Stomach (tissue), 19 donors: ENCODE measurements at places on chromosomes 5 and 9. TPM values are rescaled to one million over a fixed set of nuclear protein-coding genes. Genes with fewer than 3 reads are reported as not detected.

DNA sequence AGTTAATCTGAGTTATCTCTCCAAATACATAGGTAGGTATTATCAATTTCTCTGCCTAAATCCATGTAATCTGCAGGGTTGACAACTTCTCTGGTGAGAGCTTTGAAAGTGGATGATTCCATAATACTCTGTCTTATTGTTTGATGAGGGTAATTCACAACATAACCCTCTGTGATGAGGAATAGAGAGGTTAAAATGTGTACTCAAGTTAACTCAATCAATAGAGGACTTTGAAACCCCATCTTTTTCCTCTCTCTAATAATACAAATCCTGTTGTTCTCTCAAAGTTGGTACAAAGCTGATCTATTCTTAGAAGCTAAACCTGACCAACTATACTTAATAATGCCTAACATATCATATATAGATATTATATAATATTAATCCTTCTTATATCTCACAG is 100.1 kb downstream of the PLPPR1 start:
- no peaks in the 10 kb centered on the region for H3K4me1 ChIP-seq
- H3K4me3 ChIP-seq: no peak overlapping the region
- no peaks in the 10 kb centered on the region for H3K36me3 ChIP-seq
- H3K27me3 ChIP-seq: no peaks in the 10 kb centered on the region

DNA sequence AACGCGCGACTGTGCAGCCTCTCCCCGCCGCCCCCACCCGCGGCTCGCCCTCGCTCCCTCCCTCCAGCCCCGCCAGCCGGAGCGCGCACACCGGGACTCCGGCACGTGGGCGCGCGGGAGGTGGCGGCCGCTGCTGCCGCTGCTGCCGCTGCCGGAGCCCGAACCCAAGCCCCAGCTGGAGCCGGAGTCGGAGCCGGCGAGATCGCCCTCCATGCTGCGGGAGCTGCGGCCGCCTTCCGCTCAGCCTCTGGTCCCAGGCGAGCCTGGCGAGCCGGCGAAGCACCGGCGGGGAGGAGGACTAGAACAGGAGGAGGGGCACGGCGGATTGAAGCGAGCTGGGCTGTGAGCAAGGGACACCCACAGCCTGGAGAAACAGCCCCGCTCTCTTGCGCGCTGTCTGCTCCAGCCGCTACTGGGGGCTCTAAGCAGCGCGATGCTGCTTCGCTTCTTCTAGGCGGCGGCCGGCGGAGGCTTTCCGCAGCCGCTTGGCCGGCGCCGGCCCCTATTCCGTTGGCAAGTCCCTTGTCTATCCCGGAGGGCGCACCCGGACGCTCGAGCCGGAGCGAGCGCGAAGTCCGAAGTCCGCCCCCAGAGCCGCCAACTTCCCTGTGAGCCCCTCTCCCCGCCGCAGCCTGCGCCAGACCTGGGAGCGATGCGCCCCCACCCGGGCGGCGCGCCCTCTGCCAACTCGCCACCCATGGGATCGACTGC is 598.7 kb upstream of the SGCD start:
- H3K27ac ChIP-seq: no peak overlapping the region
- peaks cover 30% of the 10 kb centered on the region for H3K4me1 ChIP-seq
- H3K27me3 ChIP-seq: peaks cover 86% of the 10 kb centered on the region
- peak; percentile 89 for DNase-seq

The SMIM3 gene
- 9.9 TPM for total RNA-seq

The SPINK6 gene
- total RNA-seq: not detected

GRCh38 chr9:34510497-34511468 is 12.0 kb downstream of the ENHO start:
- H3K27me3 ChIP-seq: no peaks in the 10 kb centered on the region
- no peak for DNase-seq
- H3K36me3 ChIP-seq: no peaks in the 10 kb centered on the region

GRCh38 chr5:135631391-135631790 is 52.6 kb upstream of the CXCL14 start:
- no peak overlapping the region for H3K27ac ChIP-seq
- DNase-seq: no peak
- H3K4me1 ChIP-seq: no peaks in the 10 kb centered on the region
- no peaks in the 10 kb centered on the region for H3K36me3 ChIP-seq
- no peak overlapping the region for H3K4me3 ChIP-seq

The DMGDH gene
- 5.3 TPM for total RNA-seq

DNA sequence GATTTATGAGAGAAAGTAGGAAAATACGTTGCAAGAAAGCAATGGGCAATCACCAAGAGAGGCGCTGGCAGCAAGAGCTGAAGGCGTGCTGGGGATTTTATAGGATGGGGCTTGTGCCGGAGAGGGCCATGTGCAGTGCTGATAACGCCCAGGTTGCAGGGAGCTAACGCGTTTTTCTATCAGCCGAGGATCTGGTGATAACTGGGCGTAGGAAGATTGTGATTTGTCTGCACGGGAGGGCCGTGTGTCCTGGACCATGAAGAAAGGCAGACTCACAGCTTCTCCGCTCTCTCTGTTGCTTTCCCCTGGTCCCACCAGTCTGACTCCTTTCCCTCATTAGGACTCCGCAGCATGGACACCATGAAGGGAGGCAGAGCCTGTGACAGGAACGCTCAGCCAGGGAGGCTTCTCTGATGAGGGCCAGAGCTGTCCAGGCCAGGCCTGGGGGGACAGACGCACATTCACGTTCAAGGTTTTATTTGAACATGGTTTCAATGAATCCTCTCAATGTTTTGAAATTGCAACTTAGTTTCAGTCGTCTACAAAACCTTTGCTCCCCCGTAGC is 11.9 kb upstream of the CACNA1B start:
- no peaks in the 10 kb centered on the region for H3K27me3 ChIP-seq
- H3K36me3 ChIP-seq: no peaks in the 10 kb centered on the region
- no peaks in the 10 kb centered on the region for H3K4me1 ChIP-seq
- no peak overlapping the region for H3K4me3 ChIP-seq

- no peaks in the 10 kb centered on the region for H3K27me3 ChIP-seq
- DNase-seq: no peak
- H3K4me3 ChIP-seq: no peak overlapping the region
- no peaks in the 10 kb centered on the region for H3K4me1 ChIP-seq
- no peaks in the 10 kb centered on the region for H3K36me3 ChIP-seq
- no peak overlapping the region for H3K27ac ChIP-seq
Measured at GRCh38 chr5:21654-22233, 70.2 kb upstream of the PLEKHG4B start.

DNA sequence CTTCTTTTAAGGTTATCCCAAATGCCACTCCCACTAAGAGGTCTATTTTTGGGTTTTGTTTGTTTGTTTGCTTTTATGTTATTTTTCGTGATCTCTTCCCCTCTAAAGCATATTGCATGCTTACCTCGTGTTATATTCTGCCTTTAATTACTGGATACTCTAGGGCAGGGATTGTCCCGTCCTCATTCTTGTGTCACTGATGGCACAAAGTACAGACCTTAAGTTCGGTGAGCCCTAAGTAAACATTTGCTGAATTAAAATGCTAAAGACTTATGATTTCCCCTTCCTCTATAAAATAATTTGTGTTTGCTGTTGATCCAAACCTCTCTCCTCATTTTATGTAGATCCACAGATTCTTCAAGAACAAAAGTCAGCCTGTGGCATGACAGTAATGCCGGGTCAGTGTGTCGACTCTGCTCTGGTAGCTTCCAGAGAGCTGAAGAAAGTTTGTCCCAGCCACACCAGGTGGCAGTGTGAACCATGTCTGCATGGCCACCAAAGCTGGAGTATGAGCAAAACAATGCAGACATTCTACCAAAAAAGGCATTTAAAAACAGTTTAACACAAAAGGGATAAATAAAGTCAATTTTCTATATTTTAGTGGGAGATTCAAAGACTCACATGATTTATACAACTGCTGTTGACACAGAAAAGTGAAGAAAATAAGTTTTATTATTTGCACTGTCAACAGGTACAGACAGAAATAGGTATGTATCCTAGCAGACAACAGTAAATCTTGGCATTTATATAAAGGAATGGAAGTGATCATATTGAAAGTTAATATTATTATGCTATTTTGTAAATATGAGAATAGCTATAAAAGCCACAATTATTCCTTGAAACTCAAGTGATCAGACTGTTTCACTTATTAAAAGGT is 17.9 kb upstream of the POC5 start:
- H3K4me1 ChIP-seq: no peaks in the 10 kb centered on the region
- H3K36me3 ChIP-seq: no peaks in the 10 kb centered on the region
- no peak overlapping the region for H3K4me3 ChIP-seq
- H3K27ac ChIP-seq: no peak overlapping the region

The GZMA gene
- total RNA-seq: 9.9 TPM

GRCh38 chr5:6408627-6409446 is 30.5 kb upstream of the MED10 start:
- H3K4me1 ChIP-seq: no peaks in the 10 kb centered on the region
- no peaks in the 10 kb centered on the region for H3K27me3 ChIP-seq
- no peak overlapping the region for H3K27ac ChIP-seq
- no peak for DNase-seq
- no peak overlapping the region for H3K4me3 ChIP-seq

The MGAT1 gene
- total RNA-seq: 57.2 TPM

GRCh38 chr5:154390746-154391359 is 54.9 kb upstream of the SAP30L start:
- DNase-seq: no peak
- no peaks in the 10 kb centered on the region for H3K27me3 ChIP-seq
- H3K4me3 ChIP-seq: no peak overlapping the region
- peaks cover 55% of the 10 kb centered on the region for H3K36me3 ChIP-seq
- peaks cover 12% of the 10 kb centered on the region for H3K4me1 ChIP-seq

DNA sequence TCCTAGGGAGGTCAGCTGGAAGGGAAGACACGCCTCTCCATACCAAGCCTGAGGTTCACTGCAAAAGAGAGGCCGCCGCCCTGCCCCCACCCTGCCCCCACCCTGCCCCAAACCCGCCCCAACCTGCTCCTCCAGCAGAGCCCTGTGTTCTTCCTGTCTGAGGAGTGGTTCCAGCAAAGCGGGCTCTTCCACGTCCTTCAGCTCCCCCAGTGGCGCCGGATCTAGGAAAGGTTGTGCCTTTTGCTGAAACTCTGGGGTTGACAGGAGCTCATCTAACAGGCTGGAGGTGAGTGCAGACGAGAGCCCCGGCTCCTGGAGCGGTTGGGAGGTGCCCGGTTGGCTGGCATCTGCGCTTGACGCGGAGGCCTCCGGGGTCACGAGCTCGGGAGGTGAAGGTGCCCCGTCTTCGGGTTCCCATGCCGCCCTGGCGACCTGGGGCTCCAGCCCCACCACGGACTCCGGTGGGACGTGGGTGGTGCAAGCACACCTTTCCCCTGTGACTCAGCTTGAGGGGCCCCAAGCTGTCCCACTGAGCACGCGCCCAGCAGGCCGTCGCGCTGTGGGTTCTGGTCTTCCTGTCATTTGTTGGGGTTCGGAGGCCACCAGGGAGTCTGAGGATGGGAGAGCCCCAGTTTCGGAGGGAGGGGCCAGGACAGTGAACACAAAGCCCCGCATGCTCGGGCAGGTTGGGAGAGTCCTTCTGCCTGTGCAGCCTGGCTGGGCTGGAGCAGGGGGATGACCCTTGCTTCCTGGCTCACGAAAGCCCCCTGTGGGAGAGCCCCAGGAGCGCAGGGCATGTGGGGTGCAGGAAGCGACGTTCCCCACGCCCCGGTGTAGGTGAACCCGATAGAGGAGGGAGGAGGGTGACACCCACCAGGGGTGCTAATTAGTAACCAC is 1467.1 kb downstream of the FOXD4L5 start:
- peaks cover 6% of the 10 kb centered on the region for H3K4me1 ChIP-seq
- no peak overlapping the region for H3K27ac ChIP-seq
- DNase-seq: peak; percentile 64

GRCh38 chr9:124776954-124777648 is at the start of gene OLFML2A:
OLFML2A (plus strand) TSS chr9:124777133; CDS start chr9:124777271, 138 bp downstream.
- peaks cover 53% of the 10 kb centered on the region for H3K4me1 ChIP-seq
- H3K36me3 ChIP-seq: no peaks in the 10 kb centered on the region
- peak within 1 kb of the TSS; percentile 57 for H3K27ac ChIP-seq
- DNase-seq: no peak
- peaks cover 27% of the 10 kb centered on the region for H3K27me3 ChIP-seq

- H3K27me3 ChIP-seq: no peaks in the 10 kb centered on the region
- no peak overlapping the region for H3K27ac ChIP-seq
- no peak for DNase-seq
- peaks cover 14% of the 10 kb centered on the region for H3K4me1 ChIP-seq
- H3K4me3 ChIP-seq: no peak overlapping the region
Measured at GRCh38 chr9:69466151-69466550, 141.1 kb downstream of the ENTREP1 start.

The GLRA1 gene
- not detected for total RNA-seq

The SLC25A46 gene
- 29.0 TPM for total RNA-seq

The GABRA6 gene
- total RNA-seq: not detected

The FYB1 gene
- total RNA-seq: 18.7 TPM

DNA sequence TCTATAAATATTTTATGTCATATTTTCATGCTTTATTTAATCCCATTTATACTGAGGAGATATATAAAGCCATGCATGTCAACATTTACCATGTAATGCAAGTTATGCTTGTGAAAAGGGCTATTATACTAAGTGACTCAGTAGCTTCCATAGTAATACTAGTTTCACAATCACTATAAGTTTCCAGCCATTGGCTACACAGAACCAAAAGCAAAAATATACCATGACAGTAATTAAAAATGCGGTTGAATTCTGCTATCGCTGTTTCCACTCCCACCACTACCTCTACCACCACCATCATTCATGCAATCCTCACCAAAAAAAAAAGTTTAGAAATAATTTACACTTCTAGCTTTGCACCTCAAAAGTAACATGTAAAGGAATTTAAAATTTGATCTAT is 60.2 kb downstream of the MLLT3 start:
- no peaks in the 10 kb centered on the region for H3K36me3 ChIP-seq
- H3K27ac ChIP-seq: no peak overlapping the region
- no peak for DNase-seq
- no peak overlapping the region for H3K4me3 ChIP-seq
- peaks cover 68% of the 10 kb centered on the region for H3K4me1 ChIP-seq

DNA sequence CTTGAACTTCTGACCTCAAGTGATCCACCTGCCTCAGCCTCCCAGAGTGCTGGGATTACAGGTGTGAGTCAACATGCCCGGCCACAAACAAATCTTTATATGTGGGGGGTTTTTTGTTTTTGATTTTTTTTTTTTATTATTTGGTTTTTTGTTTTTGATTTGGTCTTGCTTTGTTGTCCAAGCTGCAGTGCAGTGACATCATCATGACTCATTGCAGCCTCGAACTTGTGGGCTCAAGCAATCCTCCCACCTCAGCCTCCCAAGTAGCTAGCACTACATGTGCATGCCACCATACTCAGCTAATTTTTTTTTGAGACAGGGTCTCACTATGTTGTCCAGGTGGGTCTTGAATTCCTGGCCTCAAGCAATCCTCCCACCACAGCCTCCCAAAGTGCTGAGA is 42.4 kb downstream of the ALDH7A1 start:
- no peak overlapping the region for H3K27ac ChIP-seq

- H3K4me3 ChIP-seq: no peak overlapping the region
- H3K36me3 ChIP-seq: no peaks in the 10 kb centered on the region
- H3K27ac ChIP-seq: no peak overlapping the region
- DNase-seq: no peak
- H3K4me1 ChIP-seq: no peaks in the 10 kb centered on the region
- no peaks in the 10 kb centered on the region for H3K27me3 ChIP-seq
Measured at GRCh38 chr5:88470745-88471144, 202.1 kb upstream of the TMEM161B start.

The TPM2 gene
- total RNA-seq: 958 TPM
